GM12864 (cell line): ENCODE measurements at places on chromosomes 1 and 21.
A peak's percentile ranks its signal among the peaks of the same experiment; 100 is the strongest.

GRCh38 chr1:101039245-101039644 lies 13.7 kb upstream of the DPH5 start:
- DNase-seq, result no peak

DNA sequence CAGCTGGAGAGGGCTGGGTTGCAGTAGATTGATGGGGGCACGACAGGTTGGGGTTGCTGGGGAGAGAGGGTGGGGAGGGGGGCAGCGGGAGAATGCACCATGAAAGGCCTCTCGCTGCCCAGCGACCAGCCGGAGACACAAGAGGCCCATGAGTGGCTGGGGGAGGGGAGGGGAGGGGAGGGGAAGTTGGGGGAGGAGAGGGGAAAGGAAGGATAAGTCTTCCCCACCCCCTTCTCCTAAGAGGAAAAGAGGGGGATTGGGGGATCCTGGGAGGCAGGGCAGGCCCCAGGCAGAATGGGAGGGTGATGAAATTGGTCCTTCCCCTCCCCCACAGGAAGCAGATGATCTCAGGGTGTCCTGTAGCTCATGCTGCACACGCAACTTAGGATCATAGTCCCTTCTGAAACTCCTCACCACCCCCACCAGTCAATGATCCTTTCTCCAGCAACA lies 45.7 kb downstream of the PAX7 start:
- DNase-seq, result no peak

- DNase-seq, result no peak
Observed at GRCh38 chr1:175462301-175463017, 269.9 kb upstream of the KIAA0040 start.

DNA sequence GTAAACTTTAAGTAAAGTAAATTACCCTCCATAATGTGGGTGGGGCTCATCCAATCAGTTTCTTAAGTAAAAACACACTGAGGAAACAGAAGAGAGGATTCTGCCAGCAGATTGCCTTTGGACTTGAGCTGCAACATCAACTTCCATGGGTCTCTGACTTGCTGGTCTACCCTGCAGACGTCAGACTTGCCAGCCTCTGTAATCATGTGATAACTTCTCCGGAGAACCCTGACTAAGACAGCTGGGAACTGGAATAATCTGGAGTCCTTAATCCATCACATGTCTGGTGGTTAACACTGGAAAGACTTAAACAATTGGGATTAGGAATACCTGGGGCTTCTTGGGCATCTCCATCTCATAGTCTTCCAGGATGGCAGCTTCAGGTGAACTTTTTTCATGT lies 13.2 kb upstream of the CEP350 start:
- DNase-seq, result no peak

DNA sequence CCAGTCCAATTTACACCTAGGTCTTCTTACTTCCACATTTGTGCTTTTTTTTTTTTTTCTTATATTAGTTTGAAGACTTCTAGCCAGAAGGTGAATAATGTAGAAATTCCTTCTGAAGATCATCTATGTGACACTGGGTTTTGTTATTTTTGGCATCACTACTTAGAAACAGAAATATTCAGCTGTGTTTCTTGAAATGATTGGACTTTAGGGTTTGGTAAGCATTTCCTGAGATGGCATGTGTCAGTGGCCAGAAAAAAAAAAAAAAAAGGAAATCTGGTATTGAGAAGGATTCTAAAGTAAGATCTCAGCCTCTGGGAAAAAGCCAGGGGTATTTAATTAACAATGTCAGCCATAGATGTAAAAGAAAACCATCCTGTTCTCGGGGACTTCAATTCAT lies 43.4 kb upstream of the LRRC8C start:
- no peak for DNase-seq

GRCh38 chr1:9018333-9018732 lies 7.9 kb downstream of the SLC2A7 start:
- no peak for DNase-seq

DNA sequence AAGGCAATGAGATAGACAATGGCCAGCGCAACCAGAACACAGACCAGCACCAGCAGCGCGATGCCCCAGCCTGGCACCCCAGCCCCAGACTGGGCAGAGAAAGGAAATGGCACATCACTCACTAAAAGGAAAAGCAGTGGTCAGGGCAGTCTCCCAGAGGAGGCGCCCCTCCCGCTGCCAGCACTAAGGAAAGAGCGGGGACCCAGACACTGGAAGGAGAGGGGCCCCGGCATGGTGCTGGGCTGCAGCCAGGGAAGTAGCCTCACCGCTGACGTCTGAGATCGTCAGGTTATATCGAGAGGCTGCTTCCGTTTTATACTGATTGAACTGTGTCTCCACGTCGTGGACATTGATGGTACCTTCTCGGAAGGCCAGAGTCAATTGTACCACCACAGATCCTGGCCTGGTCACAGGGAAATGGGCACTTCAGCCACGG lies 13.8 kb downstream of the TRIM46 start:
- DNase-seq, result no peak

DNA sequence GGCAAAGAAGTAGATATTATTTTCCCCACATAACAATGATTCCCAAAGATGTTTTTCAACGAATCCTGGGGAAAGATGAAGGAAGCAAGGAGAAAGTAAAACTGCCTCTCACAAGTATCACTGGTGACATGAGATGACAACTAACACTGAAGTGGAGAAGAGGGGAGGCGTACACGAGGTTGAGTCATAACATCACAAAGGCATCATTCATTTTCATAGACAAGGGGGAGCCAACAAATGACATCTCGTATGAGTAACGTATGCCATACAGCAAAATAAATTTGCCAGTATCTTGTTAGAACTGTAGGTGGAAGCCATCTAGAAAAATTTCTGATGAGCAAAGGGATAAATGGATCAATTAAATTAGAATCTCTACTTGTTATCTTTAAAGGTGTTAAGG lies 56.6 kb downstream of the ATP1B1 start:
- DNase-seq, result no peak

GRCh38 chr21:34336756-34337391 lies 26.9 kb upstream of the KCNE2 start:
- DNase-seq, result no peak

DNA sequence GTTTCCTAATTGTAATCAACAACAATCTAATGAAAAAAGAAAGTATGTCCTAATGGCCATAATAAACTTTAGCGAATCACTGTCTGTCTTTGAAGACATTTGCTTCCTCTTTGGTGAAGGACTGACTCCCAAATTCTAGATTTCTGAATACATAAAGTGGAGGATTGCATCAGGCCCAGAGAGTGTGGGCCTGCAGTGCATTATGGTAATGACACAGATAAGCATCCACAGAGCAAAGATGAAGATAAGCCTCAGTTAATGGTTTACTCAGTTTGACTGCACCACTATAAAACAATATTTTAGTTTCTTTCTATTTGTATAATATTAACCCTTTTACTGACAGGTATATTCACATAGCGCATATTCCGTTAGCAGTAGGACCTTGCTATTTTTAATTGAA lies 365.5 kb downstream of the KCTD3 start:
- DNase-seq, result no peak

- DNase-seq, result no peak
Observed at GRCh38 chr1:61539720-61540462, 185.1 kb downstream of the TM2D1 start.

DNA sequence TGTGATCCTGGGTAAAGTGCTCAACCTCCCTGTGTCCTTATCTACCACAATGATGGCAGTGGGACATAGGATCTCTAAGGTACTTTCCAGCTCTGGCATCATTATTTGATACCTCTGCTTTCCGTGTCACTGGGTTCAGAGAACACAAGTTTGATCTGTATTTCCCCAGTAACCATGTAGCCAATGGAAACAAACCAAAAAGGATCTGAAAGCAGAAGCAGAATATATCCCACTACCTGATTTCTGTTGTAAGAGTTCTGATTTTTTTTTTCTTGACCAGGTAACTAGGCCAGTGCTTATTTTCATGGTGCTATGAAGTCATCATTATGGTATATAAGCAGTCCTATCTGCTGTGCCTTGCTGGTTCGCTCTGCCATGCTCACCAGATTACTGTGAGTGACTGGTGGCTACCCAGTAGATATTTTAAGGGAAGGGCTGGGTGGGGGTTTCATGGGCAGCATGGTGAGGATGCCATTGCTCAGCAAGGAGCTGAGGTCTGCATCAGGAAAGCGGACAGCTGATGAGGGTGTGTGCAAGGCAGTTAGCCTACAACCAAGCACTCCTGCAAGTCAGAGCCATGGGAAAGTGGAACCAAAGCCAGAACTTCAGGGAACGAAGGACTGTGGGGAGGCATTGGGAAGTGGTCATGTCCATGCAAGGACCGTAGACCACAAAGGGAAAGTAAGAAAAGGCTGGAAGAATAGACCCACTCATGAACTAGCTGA lies 104.9 kb upstream of the EDEM3 start:
- DNase-seq, result no peak

DNA sequence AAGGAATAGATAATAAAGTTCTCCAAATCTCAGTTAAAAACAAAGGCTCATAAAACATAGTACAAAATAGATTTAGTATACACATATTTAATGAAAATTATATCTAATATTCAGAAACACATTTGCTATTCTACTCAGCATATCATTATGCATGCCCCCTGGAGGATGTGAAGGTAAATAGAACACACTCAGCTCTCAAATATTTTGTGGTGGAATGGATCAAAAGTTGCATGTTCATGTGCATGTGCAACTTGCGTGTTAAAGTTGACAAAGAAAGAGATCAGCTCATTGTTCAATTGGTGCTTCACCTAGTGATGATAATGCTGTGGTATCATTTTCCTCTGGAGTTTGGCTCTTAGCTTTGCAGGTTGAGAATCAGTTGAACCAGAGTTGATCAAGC lies 4.9 kb upstream of the ZNF644 start:
- DNase-seq, result no peak

DNA sequence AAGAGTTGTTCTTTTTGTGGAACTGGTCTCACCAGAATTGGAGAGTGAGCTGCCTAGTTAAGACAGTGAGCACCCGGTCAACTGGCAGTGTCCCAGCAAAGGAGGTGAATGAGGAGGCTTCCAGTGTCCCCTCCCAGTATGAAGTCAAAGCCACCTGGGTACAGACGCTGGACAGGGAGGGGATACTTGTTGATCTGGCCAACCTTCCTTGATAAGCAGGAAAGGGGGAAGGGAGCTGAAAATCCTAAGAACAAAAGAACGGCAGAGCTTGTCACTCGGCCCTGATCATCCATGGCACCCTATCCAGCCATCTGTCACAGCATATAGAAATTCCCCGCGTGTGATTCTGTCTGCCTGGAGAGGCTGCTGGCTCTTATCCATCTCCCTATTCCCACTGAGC lies 91.5 kb downstream of the SSBP3 start:
- DNase-seq, result no peak

DNA sequence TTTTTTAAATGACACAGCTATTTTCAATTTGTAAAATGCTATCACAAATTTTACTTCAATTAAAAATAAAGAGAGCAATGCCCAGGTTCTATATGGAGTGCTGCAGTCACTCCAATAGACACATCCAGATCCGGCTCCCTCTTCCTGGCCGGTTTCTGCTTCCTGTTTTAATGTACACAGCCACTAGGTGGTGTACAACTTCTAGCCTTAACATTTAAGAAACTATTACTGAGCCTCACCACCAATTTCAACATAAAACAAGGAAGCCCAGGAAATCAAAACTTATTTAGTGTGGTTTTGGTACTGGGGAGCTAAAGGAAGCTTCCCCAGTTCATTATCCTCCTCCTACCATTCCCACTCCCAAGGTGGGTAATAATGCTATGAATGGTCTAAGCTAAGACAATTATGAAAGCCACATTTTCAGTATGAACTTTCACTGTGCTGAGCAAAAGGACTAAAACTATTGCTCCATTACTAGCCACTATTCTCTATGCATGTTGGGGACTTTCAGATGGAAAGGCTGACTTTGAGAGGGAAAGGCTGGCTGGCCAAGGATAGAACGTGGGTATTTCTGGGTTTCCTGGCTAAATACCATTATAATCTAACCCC lies 25.5 kb upstream of the MTMR11 start:
- peak; percentile 45 for DNase-seq

DNA sequence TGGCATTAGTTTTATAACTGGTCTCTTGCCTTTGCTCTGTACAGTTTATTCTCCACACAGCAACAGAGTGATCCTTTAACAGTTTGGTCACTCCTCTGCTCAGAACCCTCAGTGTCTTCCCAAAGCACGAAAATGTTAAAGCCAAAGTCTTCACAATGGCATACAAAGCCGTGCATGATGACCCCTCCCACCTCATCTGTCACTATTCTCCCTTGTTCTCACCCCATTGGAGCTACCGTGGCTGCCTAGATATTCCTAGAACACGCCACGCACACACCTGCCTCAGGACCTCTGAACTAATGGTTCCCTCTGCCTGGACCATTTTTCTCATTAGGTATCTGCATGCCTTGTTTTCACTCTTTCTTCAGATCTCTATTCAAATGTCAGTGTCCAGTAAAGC lies 8.6 kb upstream of the SEMA4A start:
- no peak for DNase-seq

- DNase-seq, result no peak
Observed at GRCh38 chr1:33004613-33005012, 32.1 kb downstream of the AK2 start.

DNA sequence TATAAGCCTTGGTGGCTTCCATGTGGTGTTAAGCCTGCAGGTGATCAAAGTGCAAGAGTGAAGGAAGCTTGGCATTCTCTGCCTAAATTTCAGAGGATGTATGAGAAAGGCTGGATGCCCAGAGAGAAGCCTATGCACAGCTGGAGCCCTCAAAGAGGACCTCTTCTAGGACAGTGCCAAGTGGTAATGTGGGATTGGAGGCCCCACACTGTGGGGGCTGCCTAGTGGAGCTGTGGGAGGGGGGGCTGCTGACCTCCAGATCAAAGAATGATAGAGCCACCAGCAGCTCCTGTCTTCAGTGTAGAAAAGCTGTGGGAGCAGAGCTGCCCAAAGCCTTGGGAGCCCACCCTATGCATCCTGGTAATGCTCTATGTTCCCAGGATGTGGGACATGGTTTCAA lies 1512.7 kb upstream of the TPTE start:
- DNase-seq, result no peak

- no peak for DNase-seq
Observed at GRCh38 chr1:116824631-116825206, 70.5 kb downstream of the CD2 start.

DNA sequence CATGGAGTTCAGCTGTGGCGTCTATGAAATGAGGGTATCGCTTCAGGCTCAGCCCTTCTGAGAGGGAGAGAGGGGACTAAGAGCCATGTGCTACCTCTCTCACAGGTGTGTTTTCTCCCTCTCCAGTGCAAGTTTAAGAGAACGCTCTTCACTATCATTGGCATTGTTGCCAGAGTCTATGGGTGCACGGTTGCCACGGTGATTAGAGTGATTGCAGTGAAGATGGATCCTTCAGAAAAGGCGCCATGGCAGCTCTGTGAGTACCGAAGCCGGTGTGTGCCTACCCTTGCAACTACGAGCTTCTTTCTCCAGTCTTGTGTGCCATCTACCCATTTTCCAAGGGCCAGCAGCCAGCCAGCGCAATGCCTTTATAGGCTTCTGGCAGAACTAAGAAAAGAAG lies 290.5 kb downstream of the OMA1 start:
- no peak for DNase-seq

GRCh38 chr1:162371611-162372010 lies 5.0 kb downstream of the SPATA46 start:
- DNase-seq, result no peak
